ENCODE measurements at places on chromosomes 4 and X.

DNA sequence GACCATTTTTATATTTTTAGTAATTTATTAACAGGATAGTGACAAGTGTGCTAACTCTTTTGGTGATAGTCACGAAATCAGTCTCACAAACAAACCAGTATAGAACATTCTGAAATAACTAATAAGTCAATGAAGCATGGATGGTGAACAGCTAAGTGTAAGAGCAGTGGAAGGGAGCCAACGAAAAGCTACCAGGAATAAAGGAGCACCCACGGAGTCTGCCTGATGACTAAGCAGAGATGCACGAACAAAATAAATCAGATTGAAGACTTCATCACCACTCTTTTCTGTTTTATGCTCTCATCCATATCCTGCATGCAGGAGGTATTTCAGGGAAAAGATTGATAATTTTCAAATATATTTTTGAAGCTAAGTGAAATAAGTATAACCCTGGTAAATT, 891.1 kb upstream of the HS3ST1 start:
- DNase-seq, result no peak

DNA sequence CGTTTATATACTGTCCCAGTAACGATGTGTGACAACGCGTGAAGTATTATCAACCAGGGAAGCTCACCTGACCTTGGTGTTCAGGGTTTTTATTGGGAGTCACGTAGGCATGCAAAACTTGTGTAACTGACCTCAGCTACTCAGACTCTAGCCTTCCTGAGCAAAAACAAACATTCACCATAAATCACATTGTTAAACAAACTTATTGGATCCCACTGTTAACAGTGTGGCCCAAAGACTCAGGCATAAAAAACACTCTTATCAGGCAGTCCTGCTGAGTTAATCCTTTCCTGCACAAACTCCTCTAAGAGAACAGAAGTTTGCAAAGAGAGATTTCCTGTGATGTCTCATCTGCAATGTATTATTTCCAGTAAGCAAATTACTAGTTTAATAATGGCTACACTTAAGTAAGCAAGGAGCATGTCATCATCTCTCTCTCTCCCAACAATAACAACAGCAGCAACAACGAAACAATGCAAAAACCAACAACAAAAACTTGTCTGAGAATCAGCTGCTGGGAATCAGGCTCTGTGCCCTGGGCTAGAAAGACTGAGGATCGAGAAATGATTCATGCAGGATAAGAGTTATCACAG, 12.0 kb downstream of the GAGE1 start:
- DNase-seq, result no peak

DNA sequence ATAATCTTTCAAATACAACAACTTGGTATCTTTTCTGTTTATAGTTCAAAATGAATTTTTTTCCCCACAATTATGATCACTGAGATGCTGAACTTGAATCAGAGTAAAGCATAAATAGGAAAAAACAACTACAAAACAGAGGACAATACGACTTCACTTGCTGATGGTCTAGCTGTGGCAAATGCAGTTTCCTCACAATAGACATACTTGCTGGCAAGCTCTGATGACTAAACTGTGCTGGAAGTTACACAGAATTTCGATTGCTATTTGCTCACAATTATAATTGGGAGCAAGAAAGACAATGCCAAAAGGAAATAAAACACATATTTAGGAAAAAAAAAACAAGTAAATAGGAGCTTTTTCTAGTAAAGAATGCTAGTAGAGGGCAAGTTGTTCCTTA, 14.7 kb downstream of the VEGFC start:
- DNase-seq, result no peak

DNA sequence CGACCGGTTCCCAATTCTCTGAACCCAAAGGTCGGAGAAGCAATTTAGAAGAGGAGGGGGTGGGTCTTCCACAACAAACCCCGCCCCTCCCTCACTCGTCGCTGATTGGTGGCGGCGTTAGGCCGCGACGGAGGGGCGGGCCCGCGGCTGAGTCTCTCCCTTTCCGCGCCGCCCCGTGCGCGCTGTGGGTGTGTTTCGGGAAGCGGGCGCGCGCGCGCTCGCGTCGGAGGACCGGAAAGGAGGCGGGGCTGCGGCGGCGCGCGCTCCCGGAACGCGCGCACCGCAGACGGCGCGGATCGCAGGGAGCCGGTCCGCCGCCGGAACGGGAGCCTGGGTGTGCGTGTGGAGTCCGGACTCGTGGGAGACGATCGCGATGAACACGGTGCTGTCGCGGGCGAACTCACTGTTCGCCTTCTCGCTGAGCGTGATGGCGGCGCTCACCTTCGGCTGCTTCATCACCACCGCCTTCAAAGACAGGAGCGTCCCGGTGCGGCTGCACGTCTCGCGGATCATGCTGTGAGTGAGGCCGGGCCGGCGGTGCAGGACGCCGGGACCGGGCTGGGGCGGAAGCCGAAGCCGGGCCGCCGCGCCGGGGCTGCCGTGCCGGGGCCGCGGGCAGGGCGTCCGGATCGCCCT, at the start of gene SPCS3:
Gene SPCS3 (plus strand): TSS at position 263 of the 636 bp plus-strand sequence. CDS start 111 bp downstream, at position 374.
- DNase-seq, result peak; percentile 98

DNA sequence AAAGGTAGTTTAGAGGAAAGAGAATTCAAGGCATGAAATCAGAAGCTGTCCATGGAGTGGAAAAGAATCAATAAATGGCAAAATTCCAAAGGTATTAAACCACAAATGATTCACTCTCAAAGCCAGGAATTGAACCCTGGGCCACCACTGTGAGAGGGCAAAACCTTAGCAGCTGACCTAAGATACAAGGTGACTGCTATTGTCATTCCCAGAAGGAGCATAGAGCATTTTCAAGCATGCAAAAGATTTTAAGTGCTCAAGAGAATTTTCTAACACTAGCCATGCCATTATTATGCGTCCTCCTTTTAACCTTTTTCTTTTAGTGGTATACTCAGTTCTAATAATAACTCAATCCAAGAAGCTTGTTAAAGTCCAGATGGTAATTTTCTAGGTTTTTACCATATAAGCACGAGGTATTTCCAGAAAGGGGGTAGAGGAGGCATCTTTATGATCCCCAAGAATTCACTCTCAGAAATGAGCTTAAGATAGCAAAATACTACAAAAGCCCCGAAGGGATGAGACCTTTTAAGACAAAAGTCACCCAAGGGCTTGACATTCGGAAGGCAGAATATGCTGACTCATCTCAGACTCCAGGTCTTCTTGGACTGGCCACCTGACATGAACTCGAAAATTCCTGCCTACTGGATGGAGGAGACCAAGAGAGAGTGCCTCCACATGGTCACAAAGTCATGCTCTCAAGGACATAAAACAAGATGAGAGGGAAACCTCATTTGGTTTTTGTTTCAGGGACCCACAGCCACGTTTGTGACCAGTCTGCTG, 13.8 kb upstream of the PAGE5 start:
- DNase-seq, result no peak

DNA sequence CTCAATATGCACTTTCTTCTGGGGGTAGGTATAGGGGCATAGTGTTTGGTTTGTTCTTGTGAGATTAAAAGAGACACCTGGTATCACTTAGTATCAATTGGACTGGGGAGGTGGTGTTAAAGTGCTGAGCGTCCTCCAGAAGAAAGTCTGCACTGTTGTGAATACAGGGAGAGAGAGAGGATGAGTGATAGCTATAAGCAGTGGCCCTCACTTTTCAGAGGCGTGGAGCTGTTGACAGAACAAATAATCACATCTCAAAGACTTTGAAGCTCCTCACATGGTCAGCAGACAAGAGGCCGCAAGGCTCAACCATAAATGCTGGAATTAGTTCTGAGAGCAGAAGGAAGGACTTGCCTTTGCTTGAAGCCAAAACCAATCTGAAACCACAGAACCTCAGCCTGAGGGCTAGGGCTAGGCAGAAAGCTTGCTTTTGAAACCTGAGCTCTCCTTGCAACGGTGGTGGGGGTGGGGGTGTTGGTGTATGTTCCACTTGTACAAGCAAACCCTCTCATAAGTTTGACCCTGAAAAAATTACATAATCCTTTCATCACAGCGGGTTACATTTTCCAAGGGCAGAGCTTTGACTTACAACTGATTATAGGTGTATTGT, 123.2 kb upstream of the SCML1 start:
- DNase-seq, result no peak

- DNase-seq, result no peak
These were observed 73.5 kb upstream of the FHDC1 start for GRCh38 chr4:152862608-152863007.

DNA sequence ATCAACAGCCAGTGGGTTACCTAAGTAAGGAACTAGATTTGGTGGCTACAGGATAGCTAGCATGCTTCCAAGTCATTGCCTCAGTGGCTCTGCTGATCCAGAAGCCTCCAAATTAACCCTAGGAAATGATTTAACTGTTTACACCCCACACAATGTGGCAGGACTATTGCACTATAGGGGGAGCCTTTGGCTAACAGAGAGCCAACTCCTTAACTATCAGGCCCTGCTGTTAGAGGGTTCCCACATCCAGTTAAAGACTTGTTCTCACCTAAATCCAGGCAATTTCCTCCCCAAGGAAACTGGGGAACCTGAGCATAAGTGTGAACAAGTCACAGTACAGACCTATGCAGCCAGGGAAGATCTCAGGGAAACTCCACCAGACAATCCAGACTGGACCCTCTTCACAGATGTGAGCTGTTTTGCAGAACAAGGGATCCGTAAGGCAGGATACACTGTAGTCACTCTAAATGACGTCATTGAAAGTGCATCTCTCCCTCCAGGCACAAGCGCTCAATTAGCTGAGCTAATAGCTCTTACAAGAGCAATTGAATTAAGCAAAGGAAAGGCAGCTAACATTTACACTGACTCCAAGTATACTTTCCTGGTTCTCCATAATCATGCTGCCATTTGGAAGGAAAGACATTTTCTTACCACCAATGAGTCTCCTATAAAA, 185.3 kb upstream of the SPOCK3 start:
- DNase-seq, result no peak

GRCh38 chr4:24210332-24210902, 320.6 kb upstream of the PPARGC1A start:
- DNase-seq, result no peak

DNA sequence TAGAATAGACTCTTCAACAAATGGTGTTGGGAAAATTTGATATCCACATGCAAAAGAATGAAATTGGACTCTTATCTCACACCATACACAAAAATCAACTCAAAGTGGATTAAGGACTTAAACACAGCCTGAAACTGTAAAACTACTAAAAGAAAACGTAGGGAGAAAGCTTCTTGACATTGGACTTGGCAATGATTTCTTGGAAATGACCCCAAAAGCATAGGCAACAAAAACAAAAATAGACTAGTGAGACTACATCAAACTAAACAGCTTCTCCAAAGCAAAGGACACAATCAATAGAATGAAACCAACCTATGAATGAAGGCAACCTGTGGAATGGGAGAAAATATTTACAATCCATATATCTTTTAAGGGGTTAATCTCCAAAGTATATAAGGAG, 94.7 kb upstream of the INTU start:
- DNase-seq, result no peak

DNA sequence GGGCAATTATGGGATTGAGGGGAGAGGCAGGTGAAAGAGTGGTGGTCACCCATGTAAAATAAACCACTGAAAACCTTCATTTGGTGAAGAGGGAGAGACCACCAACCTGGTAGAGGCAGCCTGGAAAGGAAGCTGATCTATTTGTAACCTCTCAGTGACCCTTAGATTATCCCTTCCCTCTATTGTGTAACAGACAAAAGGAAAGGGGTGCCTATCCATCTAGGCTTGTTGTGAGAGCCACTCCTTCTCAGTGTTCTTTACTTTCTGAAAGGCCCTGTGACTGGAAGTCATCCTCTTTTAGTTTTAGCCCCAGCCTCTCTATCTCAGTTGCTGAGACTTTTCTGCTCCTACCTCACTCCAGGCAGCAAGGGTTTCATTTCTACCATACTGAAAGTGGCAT, 142.4 kb downstream of the TMEM164 start:
- DNase-seq, result no peak

DNA sequence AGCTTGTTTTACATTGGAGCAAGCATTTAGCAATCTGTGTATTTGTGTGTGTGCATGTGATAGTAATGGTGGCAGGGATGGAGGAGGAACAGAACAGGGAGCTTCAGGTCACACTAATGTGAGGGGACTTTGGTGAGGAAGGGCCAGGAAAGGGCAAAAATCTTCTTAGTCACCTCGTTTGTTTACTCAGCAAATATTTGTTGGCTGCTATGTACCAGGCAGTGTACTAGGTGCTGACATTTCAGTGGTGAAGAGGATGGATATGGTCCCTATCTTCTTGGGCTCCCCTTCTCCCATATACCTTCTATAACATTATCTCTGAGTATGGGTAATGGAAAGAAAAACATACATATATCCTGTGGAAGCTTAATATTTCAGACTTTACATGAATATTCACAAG, 48.5 kb upstream of the HDAC8 start:
- DNase-seq, result no peak

DNA sequence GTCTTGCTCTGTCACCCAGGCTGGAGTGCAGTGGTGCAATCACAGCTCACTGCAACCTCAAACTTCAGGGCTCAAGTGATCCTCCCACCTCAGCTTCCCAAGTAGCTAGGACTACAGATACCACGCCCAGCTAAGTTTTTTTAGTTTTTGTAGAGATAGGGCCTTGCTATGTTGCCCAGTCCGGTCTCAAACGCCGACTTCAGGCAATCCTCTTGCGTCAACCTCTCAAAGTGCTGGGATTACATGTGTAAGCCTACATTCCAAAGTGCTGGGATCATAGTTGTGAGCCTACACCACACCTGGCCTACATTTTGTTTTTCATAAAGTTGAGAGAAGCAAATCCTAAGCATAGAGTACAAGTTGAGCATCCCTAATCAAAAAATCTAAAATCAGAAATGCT, 42.2 kb downstream of the SMARCA5 start:
- no peak for DNase-seq

GRCh38 chr4:40253906-40254305, 57.1 kb downstream of the RHOH start:
- no peak for DNase-seq

DNA sequence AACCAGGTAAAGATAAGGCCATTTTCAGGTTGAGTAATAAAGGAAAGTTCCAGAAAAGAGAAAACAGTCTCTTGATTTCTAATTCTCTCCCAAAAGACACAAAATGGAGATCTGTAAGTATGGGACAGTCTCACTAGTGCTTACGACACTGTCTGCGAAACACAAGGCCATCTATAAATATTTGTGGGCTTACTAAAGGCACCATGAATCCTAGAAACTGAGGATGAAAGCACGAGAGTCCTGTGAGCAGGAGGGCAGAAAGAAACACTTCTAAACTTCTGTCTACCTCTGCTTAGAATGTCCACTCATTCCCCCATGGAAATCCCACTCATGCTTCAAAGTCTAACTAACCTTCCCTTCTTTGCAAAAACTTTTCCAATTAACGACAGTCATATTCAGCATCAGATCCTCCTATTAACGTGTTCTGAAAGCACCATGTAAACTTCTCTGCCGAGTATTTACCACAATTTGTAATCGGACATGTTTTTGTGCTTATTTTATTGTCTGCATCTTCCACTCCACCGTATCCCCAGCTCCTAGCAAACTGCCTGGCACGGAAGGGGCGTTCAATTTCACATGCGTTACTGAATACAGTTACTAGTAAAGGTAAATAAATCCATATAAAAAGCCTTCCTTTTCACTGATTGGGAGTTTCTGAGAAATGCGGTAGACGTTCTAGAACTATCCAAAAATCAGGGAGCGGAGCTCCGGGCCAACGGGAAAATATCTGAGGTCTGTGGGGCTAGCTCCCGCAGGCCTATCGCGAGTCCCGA, 665 bp downstream of the PSMD10 start:
- no peak for DNase-seq
